K562 (cell line): ENCODE measurements at places on chromosomes 3 and 15. TPM values are rescaled to one million over a fixed set of nuclear protein-coding genes. Genes with fewer than 3 reads are reported as not detected.

The SLC9C1 gene
- not detected in 2 replicates for total RNA-seq

The CCDC9B gene
- 0.33 and 0.56 TPM in 2 replicates for total RNA-seq

The BNIP2 gene
- 38.6 and 46.6 TPM in 2 replicates for total RNA-seq

The CDHR4 gene
- total RNA-seq, result not detected in 2 replicates

The UACA gene
- total RNA-seq, result 0.22 and 0.33 TPM in 2 replicates

The GRAMD2A gene
- not detected in 2 replicates for total RNA-seq

The AP3B2 gene
- total RNA-seq, result 0.18 TPM in 1 of 2 replicates, not detected in the other

The LRRC15 gene
- not detected in 2 replicates for total RNA-seq

The DPPA2 gene
- total RNA-seq, result not detected in 2 replicates

The ITIH1 gene
- total RNA-seq, result 0.11 and 0.31 TPM in 2 replicates

The HESX1 gene
- total RNA-seq, result 0.16 and 0.34 TPM in 2 replicates

The FAM107A gene
- 0.07 TPM in 1 of 2 replicates, not detected in the other for total RNA-seq

The SERPINI2 gene
- 0.13 TPM in 1 of 2 replicates, not detected in the other for total RNA-seq

The GPR149 gene
- not detected in 2 replicates for total RNA-seq

The NCEH1 gene
- 5.0 and 5.2 TPM in 2 replicates for total RNA-seq

The C2CD4A gene
- not detected in 2 replicates for total RNA-seq

The CCDC51 gene
- 12.8 and 15.7 TPM in 2 replicates for total RNA-seq

The LMAN1L gene
- total RNA-seq, result not detected in 2 replicates

The PLSCR4 gene
- 0.11 and 0.42 TPM in 2 replicates for total RNA-seq

The BLM gene
- 43.4 and 43.9 TPM in 2 replicates for total RNA-seq

The THRB gene
- total RNA-seq, result 9.7 and 10.5 TPM in 2 replicates

The WDR48 gene
- 45.7 and 48.5 TPM in 2 replicates for total RNA-seq

The SUCNR1 gene
- 0.09 and 0.24 TPM in 2 replicates for total RNA-seq

The CPNE9 gene
- not detected in 2 replicates for total RNA-seq

The SH3GL3 gene
- total RNA-seq, result 8.9 and 9.6 TPM in 2 replicates

The KCNAB1 gene
- total RNA-seq, result 0.40 and 0.76 TPM in 2 replicates

The XIRP1 gene
- total RNA-seq, result 0.04 and 0.09 TPM in 2 replicates

The ISL2 gene
- 17.6 and 23.7 TPM in 2 replicates for total RNA-seq

The IL20RB gene
- total RNA-seq, result 4.6 and 5.3 TPM in 2 replicates

The OR5H6 gene
- total RNA-seq, result not detected in 2 replicates

The EFHB gene
- total RNA-seq, result 1.5 and 2.0 TPM in 2 replicates

The ATP10A gene
- total RNA-seq, result 0.04 and 0.09 TPM in 2 replicates

The NXPE3 gene
- 2.0 and 2.3 TPM in 2 replicates for total RNA-seq

The DAG1 gene
- total RNA-seq, result 19.3 and 19.6 TPM in 2 replicates

The KY gene
- total RNA-seq, result not detected in 2 replicates

The CADPS gene
- not detected in 2 replicates for total RNA-seq

The PARP3 gene
- total RNA-seq, result 4.8 and 6.5 TPM in 2 replicates

The ECE2 gene
- not detected in 2 replicates for total RNA-seq

The GJD2 gene
- not detected in 2 replicates for total RNA-seq
